ENCODE measurements at places on chromosomes 13 and 19.
A peak's percentile ranks its signal among the peaks of the same experiment; 100 is the strongest.

GRCh38 chr19:14102102-14102696, 11.6 kb upstream of the SAMD1 start:
- DNase-seq = no peak

- DNase-seq = no peak
Measured at GRCh38 chr13:37601648-37602440, 3.3 kb upstream of the POSTN start.

GRCh38 chr13:83710133-83710515, 172.2 kb downstream of the SLITRK1 start:
- DNase-seq = no peak

GRCh38 chr19:18978616-18979015, 37.6 kb upstream of the HOMER3 start:
- no peak for DNase-seq

- no peak for DNase-seq
Measured at GRCh38 chr13:21871382-21871781, 200.5 kb downstream of the FGF9 start.

GRCh38 chr13:95462801-95463200, 89.7 kb upstream of the CLDN10 start:
- DNase-seq = no peak

GRCh38 chr19:33472226-33472625, 49.4 kb downstream of the PEPD start:
- DNase-seq = no peak

GRCh38 chr13:79442221-79442620, 36.2 kb upstream of the RBM26 start:
- no peak for DNase-seq

GRCh38 chr13:79799059-79799867, 318.3 kb downstream of the NDFIP2 start:
- DNase-seq = no peak

DNA sequence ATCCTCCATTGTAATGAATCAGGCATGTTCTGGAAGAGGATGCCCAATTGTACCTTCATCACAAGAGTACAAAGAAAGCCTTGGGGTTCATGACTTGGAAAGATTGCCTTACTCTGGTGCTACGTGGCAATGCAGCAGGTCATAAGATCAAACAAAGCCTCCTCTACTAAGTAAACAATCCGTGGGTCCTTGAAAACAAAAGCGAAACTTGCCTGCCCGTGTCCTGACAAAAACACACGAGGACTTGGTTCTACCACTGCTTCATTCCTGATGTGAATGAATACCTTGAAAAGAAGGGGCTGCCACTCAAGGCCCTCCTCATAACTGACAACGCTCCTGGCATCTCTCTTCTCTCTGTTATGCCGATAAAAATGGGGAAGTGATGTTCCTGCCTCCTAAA, 18.9 kb downstream of the ZNF563 start:
- no peak for DNase-seq

DNA sequence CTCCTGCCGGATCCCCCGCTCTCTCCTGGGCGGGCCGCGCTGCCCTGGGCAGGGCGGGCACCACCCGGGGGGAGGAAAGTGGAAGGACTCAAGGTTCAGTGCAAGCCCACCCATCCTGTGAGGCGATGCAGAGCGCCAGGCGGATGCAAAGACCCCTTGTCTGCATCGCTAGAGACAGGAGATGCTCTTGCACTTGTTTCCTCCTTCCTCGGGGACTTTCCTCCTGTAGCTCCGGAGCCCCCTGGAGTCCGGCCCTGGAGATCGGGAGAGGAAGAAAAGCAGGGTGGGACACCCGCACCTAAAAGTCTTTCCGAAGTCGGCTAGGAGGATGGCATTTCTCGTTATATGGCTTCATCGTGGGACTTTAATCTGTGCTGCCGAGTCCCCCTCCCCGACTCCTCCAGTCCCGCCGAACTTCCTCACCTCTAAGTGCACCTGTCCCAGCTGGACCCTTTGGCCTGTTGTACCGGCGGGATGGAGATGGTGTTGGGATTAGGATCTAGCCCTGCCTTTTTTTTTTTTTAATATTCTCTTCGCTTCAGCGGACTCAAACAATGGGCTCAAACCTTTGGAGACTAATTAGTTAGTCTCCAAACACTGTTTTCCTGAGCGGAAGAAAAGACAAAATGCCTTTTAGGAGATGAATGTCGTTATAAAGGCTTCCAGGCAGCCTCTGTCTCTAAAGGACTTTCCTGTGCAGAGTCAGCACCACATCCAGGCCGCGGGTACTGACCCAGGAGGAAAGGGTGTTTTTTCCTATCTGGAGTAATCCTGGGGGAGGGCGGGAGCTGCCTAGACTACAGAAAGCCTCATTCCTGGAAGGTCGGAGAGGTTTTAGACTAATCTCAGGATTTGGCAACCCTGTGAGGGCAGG, 725 bp downstream of the FAM124A start:
- DNase-seq = no peak

DNA sequence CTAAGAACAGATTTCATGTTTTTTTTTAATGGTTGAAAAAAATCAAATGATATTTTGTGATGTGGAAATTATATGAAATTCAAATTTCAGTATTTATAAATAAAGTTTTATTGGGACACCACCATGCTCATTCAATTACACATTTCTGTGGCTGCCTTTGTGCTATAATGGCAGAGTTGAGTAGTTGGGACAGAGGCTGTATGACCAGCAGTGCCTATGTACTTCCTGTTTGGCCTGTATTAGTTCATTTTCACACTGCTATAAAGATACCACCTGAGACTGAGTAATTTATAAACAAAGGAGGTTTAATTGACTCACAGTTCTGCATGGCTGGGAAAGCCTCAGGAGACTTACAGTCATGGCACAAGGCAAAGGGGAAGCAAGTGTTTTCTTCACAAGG, 33.6 kb downstream of the AKAP11 start:
- DNase-seq = no peak

DNA sequence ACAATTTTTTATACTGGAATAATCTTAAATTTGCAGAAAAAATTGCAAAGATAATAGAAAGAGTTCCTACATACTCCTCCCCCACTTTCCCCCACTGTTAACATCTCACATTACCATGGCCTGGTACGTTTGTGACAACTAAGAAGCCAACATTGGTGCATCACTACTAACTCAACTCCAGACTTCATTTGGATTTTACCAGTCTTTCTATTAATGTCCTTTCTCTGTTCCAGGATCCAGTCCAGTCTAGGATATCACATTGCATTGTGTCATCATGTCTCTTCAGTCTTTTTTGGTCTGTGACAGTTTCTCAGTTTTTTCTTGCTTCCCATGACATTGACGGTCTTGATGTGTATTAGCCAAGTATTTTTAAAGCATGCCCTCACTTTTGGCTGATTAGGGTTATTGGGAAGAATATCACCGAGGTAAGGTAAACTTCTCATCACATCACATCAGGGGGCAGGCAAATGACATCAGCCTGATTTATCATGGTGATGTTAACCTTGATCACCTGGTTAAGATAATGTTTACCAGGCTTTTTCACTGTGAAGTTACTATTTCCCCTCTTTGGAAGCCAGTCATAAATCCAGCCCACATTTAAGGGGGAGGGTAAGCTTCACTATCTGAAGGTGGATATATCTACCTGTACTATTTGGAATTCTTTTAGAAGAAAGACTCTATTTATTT, 322.1 kb downstream of the ENOX1 start:
- no peak for DNase-seq

- DNase-seq = no peak
Measured at GRCh38 chr19:50764409-50764808, 5.9 kb upstream of the GPR32 start.

- DNase-seq = no peak
Measured at GRCh38 chr13:41673640-41674039, 216.3 kb downstream of the RGCC start.

GRCh38 chr13:49654011-49654410, 25.7 kb downstream of the ARL11 start:
- no peak for DNase-seq

- DNase-seq = no peak
Measured at GRCh38 chr13:79936368-79937136, 404.4 kb downstream of the SPRY2 start.

DNA sequence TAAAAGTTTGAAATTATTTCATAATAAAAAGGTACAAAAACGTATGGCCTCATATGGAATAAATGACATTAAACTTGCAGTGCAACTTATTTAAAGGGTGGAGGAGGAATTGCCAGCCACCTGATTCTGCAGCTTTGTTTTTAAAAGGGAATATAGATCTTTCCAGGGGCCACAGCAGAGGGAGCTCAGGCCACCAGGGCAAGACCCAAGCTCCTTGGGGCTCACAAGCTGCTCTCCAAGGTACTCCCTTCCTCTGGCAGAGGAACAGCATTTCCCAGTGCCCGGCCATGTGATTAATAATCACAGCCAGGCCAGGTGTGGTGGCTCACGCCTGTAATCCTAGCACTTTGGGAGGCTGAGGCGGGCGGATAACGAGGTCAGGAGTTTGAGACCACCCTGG, 6.2 kb downstream of the ACOD1 start:
- no peak for DNase-seq

GRCh38 chr13:28503182-28503967, 8.4 kb upstream of the FLT1 start:
- DNase-seq = no peak

GRCh38 chr13:28820099-28821051, at the start of gene MTUS2:
TSS of gene MTUS2 (plus strand) at chr13:28820339.
- no peak for DNase-seq

DNA sequence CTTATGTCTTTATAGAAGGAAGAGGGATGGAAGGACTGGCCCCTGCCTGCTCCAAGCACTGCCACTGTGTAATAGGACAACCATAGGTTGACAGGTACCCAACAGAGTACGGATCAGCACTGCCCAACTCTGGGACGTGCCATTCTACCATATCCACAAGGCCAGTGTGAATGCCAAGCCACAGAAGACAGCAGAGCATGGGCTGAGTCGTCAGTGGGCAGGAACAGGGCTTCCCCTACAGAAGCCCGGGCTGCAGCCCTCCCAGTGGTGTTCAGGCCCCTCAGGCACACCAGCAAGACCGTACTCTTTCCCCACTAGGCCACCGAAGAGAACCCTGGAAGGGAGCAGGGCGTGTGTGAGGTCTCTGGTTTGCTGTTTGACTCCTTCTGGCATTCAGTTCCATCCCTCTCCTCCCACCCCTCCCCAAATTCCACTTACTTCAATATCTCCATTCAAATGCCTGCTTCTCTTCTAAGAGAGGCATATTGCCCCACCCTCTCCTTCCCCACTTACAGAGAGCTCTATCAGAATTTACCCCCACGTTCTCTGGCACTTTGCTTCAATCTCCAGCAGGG, 209.4 kb downstream of the FOXO1 start:
- no peak for DNase-seq

DNA sequence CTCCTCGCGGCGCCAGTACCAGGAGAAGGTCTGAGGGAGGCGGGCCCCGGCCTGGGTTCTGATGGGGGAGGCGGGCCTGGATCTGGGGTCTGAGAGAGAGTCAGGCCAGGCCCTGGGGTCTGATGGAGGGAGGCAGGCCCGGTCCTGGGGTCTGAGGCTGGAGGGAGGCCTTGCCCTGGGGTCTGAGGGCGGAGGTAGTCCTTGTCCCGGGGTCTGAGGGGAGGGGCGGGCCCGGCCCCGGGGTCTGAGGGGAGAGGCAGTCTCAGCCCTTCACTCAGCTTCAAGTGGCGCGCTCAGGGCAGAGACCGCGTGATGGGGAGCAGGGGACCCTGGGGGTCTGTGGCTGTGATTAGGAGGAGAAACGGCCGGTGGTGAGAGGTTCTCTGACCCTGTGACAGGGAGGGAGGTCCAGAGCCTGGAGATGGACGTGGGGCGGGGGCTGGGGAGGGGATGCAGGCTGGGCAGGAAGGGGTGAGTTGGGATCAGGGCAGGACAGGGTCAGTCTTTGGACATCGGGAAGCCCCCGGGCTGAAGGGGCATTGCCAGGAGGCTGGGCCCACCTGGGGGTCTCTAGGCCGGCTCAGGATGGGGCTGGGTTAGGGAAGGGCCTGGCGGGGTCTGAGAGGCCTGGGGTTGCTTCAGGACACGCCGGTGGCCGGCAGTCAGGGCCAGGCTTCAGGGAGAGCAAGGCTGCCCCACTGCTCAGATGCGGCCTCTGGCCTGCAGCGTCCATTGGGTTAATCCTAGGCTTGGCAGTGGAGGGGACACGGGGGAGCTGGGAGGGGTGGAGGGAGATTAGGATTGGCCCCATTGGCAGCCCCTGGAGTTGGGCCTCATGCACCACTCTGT, 18.7 kb downstream of the HCN2 start:
- DNase-seq = no peak

- peak; percentile 2 for DNase-seq
Measured at GRCh38 chr13:51614350-51614786, 30.1 kb downstream of the WDFY2 start.

DNA sequence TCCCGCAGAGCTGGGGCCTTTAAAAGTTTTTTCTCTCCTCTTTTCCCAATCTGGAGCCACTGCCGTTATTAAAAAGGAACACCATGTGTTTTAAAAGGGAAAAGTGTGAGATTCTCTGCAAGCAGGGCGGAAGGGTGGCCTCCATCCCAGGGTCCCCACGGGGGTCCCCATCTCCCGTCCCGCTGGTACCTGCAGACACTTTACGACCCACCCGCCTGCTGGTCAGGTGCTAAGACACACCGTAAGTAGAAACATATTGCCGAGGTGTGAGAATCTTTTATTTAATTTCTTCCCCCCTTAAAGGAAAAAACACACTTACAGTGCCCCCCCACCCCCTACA, 1.8 kb downstream of the CRLF1 start:
- no peak for DNase-seq

DNA sequence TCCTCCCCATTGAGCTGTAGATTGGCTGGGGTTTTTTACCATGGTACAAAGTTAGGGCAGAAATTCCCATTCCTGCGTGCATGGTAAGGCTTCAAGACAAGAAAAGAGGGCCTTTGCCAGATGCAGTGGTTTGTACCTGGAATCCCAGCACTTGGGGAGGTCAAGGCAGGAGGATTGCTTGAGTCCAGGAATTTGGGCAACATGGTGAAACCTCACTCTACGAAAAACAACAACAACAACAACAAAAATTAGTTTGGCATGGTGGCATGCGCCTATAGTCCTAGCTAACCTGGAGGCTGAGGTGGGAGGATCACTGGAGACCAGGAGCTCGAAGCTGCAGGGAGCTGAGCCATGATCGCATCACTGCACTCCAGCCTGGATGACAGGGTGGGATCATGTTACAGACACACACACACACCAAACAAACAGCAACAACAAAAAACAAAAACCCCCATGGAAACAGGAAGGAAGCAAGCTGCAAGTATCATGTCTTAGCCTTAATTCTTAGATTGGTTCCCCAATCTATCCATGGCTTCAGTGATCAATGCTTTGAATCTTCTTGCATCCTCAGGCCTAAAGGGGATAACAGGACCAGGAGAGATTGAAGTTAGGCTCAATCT, 5.5 kb upstream of the WTIP start:
- DNase-seq = no peak

DNA sequence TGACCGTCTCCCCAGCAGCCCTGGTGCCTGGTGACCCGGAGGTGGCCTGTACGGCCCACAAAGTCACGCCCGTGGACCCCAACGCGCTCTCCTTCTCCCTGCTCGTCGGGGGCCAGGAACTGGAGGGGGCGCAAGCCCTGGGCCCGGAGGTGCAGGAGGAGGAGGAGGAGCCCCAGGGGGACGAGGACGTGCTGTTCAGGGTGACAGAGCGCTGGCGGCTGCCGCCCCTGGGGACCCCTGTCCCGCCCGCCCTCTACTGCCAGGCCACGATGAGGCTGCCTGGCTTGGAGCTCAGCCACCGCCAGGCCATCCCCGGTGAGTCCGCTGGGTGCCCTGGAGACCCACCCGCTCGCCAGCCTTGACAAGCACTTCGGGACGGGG, 2.2 kb downstream of the MADCAM1 start:
- DNase-seq = no peak

GRCh38 chr13:77031656-77032243, 4.8 kb upstream of the FBXL3 start:
- no peak for DNase-seq

GRCh38 chr13:94886191-94886590, 173.8 kb upstream of the SOX21 start:
- DNase-seq = no peak

- no peak for DNase-seq
Measured at GRCh38 chr13:94902722-94903407, 190.5 kb upstream of the SOX21 start.

Measured in activated T-helper 1 cell treated with Interleukin-2 at 50 U/mL for 16 hours (primary cell).